ENCODE measurements at places on chromosomes 7 and 10.
A peak's percentile ranks its signal among the peaks of the same experiment; 100 is the strongest.

DNA sequence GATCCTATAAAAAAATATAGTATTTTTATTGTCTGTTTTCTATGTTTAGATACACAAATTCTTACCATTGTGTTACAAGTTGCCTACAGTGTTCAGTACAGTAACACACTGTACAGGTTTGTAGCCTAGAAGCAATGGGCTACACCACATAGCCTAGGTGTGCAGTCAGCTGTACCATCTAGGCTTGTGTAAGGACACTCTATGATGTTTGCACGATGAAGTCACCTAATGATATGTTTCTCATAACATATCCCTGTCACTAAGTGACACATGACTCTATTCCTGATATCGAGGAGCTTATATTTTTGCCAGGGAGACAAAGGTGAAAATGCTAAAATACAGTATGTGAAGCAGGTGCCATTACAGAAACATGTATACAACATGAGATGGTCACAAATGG, 18.6 kb downstream of the ZNF25 start:
- DNase-seq: no peak

DNA sequence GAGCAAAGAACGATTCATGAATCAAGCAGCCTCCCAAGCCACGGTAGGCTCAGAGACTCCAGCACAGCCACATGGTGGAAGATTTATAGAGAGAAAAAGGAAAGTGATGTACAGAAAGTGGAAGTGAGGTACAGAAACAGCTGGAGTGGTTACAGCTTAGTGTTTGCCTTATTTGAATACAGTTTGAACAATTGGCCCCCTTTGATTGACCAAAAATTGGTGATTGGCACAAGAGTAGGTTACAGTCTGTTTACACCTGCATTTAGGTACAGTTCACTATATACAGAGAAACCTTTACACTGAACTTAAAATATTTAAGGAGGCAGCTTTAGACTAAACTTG, 136.4 kb upstream of the ASAH2 start:
- DNase-seq: no peak

GRCh38 chr7:108634036-108634435, 64.4 kb downstream of the DNAJB9 start:
- DNase-seq: no peak

- DNase-seq: no peak
Observed at GRCh38 chr7:22628112-22628511, 98.9 kb upstream of the IL6 start.

GRCh38 chr7:22229148-22229547, 127.8 kb downstream of the RAPGEF5 start:
- DNase-seq: no peak

DNA sequence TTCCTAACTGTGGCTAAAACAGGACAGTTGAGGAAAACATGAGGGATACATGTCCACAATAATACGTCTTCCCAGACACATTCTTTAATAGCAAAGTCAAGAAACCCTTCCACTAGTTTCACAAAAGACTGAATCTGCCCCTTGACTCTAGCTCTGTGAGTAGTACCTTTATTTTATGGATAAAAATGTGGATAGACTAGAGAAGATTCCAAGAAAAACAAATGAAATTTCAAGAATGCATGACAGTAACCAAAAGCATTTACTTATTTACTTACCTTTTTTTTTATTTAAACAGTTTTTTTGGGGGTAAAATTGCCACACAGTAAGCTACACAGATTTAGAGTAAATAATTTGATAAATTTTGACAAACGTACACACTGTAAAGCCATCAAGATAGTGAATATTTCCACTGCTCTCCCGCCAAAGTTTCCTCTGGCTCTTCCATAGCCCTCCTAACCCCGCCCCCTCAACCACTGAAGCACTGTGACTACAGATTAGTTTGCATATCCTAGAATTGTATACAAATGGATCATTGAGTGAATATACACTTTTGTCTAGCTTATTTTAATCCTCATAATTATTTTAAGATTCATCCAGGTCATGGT, 420.4 kb upstream of the ZMIZ1 start:
- no peak for DNase-seq

DNA sequence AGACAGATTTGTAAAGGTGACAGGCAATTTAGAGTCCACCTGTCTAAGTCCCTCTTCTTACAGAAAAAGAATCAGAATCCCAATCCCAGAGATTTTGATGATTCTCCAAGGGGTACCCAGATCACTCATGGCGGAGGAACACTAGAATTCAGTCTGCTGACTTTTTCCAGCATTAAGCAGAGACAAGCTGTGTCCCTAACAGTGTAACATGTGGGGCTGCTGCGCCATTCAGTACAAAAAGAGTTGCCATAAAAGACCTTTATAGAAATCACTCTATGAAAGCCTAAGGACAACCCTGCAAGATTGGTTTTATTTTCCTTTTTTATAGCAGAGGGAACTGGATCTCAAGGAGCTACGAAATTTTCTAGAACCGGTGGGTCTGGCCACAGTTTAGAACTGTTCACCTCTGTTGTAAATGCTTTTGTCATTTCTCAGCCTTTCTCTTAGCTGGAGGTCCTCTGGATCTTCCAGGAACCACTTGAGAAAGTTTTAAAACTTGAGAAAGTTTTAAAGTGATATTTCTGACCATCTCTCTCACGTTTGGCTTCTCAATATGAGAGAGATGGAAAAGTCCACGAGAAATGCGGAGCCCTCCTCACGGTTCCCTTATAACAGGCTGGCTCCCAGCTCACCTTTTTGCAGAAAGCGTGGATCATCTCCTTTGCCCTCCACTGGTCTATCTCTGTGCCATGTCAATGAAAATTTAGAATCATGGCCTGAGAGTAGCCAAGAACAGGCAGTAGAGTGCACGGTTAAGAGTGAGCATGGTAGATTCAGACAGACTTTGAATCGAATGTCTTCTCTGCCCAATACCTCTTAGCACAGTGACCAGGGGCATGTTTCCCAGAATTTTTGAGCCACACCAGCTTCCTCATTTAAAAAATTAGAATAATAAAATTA, 826 bp downstream of the GIMAP7 start:
- DNase-seq: no peak

GRCh38 chr10:98259606-98260315, 8.2 kb downstream of the LOXL4 start:
- DNase-seq: no peak

GRCh38 chr7:41238851-41239331, 464.0 kb downstream of the INHBA start:
- no peak for DNase-seq

DNA sequence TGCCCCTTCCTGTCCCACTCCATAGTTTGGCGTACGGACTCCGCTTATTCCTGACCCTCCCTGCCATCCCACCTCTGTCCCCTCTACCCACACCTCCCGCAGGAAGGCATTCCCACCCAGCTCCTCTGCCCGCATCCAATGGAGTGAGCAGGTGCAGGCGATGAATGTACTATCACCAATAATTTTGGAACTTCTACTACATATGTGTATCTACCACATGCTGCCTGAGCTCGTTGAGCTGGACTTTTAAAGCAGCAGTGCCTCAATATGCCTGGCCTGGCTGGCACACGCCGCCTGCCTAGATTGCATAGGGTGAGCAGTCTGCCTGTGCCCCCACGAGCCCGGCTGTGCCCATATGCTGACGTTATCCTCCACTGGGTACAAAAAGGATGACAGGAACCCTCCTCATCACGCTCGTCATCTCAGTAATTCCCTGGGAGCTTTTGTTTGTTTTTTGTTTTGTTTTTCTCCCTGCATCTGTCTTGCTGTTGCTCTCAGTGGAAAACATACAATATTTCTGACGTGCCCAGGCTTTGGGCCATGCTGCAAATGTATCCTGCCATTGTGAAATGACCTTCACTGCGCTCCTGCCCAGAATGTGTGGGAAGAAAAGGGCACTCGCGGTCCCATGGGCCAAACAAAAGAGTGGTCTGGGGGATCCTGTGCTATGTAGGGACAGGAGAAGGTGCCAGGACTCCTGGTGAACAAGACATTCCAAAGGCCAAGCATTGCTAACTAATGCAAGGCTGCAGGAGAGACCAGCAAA, 302.8 kb downstream of the PTPRN2 start:
- no peak for DNase-seq

DNA sequence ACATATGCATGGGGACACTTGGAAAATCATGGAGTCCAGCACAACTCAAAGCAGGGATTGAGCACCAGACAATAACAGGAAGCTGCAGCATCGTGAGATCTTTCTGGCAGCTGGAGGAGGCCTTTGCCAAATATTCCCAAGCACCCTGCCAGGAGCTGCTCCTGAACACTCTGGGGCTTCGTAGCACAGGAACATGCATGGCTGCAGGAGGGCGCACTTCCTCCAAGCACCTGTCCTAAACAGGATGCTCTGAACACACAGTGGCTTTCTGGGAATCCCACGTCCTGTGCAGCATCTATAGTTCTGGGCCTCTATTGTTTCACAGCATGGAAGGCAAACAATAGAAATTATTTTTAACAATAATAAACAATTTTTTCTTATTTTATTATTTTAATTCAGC, 4.1 kb downstream of the ABLIM1 start:
- DNase-seq: no peak

- no peak for DNase-seq
Observed at GRCh38 chr10:78559661-78560340, 509.0 kb upstream of the ZMIZ1 start.

- no peak for DNase-seq
Observed at GRCh38 chr10:13417459-13418126, 69.5 kb upstream of the SEPHS1 start.

DNA sequence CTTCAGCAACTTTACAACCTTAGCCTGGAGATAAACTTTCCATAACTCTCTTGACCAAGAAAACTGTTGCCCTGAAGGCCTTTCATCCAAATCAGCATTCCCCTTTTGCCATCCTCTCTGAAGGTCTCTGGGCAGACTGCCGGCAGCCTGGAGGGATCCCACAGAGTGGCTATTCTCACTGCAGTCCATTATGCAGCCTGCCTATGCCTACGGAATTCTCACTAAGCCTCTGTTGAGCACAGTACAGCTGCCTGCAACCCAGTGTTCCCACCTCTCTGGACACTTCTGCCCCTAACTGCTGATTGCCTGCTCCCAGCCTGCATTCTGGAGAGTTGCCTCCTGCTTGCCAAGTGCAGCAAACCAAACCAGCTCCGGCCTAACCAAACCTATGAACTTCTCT, 548.9 kb upstream of the STEAP1 start:
- no peak for DNase-seq

DNA sequence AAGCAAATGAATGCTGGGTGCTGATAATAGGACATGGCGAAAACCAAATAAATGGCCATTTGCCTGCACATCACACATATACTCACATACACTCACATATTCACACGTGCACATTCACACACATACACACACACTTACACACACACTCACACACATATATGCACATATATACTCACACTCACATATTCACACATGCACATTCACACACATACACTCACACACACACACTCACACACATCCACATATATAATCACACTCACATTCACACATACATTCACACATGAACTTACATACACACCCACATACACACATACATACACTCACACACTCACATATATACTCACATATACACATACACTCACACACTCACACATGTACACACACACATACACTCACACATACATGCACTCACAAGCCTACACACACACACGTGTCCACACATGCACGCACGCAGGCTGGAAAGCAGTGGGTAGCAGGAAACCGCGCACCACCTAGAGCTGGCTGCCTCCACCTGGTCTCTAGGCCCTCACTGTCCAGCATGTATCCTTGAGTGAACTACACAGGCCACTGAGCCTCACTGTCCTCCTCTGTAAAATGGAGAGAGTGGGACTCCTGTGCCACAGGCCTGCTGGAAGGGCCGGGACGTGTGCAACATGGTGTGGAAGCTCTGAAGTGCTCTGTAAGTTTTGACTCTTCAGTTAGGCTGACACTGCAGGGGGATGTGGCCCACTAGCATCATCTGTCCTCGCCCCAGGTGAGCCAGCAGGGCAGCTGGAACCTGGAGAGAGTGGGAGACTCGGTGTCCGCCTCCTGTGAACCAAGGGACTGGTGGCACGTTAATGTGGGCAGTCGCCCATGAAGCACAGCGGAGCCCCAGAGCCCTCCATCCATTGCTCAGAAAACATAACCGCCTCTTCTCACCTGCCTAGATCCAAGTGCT, 14.9 kb downstream of the TMEM72 start:
- no peak for DNase-seq

- DNase-seq: peak; percentile 7
Observed at GRCh38 chr7:133795068-133795665, 332.0 kb upstream of the LRGUK start.

DNA sequence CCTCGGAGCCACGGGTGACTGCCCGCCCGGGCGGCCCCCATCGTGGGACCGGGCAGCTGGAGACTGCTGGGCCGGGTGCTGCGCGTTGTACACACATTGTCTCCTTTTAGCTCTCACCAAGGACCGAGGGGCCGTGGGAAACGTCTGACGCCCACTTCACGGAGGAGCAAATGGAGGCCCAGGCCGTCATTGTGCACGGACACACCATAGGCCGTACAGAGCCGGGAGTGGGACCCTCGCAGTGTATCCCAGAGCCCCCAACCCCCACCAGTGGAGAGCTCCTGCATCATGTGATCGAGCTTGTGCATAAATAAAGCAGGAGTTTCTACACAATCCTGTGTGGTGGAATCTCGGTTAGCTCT, 722 bp downstream of the DENND10 start:
- no peak for DNase-seq

DNA sequence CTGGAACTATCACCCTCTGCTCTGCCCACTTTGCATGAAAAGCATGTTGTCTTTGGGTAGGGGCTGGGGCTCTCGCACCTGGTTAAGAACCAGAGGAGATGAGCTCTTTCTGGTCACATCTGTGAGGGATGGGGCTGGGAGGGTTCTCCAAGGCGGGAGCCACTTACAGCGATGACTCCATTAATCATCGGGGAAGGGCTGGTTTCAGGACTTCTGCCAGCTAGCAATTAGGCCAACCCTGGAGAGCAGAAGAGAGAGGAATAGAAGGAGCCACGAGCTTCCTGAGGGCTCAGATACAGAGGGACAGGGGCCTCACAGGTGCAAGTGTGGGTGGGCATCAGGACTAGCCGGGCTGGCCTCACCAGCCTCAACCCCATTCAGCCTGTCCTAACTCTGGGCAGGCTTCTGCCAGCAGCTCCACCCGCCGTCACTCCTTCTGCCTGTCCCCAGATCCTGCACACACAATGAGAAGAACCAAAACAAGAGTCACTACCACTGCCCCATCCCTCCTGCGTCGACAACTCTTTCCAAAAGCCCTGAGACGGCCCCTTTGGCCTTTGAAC, 8.4 kb downstream of the AQP1 start:
- DNase-seq: no peak

DNA sequence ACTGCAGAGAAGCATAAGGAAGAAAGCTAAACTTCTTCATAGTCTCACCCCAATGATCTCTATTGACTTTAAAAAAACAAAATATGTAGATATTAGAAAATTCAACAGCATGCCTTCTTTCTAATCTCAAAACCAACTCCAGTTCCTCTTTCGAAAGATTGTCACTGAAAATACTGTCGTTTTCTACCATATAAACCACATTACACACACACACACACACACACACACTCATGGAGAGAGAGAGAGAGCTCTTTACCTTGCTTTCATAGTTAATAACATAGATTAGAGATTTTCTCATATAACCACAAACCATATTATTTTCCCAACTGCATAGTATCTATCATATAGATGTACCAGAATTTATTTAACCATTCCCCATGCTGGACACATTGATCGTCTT, 296.2 kb upstream of the MGMT start:
- DNase-seq: no peak

GRCh38 chr7:1639071-1639470, 31.0 kb upstream of the ELFN1 start:
- peak; percentile 71 for DNase-seq
